ENCODE measurements at places on chromosomes 5 and 9. TPM values are rescaled to one million over a fixed set of nuclear protein-coding genes. Genes with fewer than 3 reads are reported as not detected.

DNA sequence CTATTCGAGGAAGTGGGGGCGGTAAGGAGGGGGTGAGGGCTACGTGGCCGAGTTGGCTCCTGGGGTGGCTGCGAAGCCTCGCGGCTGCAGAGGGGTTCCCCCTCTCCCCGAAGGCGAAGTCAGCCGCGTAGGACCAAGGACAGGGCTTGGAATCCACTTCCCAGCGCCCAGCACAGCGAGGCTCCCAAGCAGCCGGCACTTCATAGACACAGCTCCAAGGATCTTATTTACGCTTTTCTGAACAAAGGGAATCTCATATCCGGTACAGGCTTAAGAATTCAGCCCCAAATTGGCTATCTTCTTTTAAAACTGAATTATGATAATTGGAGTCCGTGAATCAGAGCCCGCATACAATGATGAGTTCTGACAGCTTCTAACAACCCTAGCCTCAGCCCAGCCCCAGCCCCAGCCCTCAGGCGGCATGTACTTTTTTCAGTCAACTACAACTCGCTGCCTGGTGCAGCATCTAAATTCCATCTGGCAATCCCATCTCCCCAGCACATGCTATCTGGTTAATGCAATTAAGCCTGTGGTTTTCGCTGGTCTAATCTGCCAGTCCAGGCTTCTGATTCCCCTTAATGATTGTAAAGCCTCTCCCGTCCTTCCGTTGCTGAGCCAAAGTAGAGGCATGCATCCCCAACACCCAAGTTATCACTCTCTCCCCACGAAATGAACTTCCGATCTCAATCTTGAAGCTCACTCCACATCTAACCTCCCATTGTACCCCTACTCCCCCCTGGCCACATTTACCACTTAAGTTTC, 1.0 kb downstream of the ELAVL2 start:
- H3K4me3 ChIP-seq = peak overlapping the region; percentile 23
- no peak overlapping the region for H3K27ac ChIP-seq
- no peaks in the 10 kb centered on the region for H3K36me3 ChIP-seq
- no peak for DNase-seq
- H3K27me3 ChIP-seq = peaks cover 36% of the 10 kb centered on the region

- H3K4me1 ChIP-seq = no peaks in the 10 kb centered on the region
- no peak overlapping the region for H3K27ac ChIP-seq
- H3K27me3 ChIP-seq = no peaks in the 10 kb centered on the region
- H3K36me3 ChIP-seq = no peaks in the 10 kb centered on the region
- no peak overlapping the region for H3K4me3 ChIP-seq
- no peak for DNase-seq
Measured at GRCh38 chr5:174454464-174454863, 269.9 kb upstream of the MSX2 start.

DNA sequence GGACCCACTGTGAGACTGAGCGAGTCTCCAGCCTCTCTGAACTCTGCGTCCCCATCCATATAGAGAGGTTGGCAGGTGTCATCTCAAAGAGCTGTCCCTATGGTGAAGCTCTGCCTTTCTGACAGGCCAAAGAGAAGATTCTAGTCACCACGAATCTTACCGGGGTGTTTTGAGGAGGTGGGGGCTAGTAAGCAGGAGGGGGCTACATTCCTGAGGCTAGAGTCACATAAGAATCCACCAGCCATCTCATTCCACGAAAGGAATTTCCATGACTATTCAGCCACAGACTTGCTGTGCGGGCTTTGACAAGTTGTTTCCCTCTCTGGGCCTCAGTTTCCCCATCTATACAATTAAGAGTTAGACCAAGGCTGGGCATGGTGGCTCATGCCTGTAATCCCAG, 16.3 kb downstream of the PDGFRB start:
- no peak for DNase-seq
- H3K4me1 ChIP-seq = peaks cover 100% of the 10 kb centered on the region
- H3K27me3 ChIP-seq = no peaks in the 10 kb centered on the region
- peak overlapping the region; percentile 68 for H3K27ac ChIP-seq
- H3K4me3 ChIP-seq = no peak overlapping the region

- no peaks in the 10 kb centered on the region for H3K4me1 ChIP-seq
- no peak overlapping the region for H3K4me3 ChIP-seq
- H3K36me3 ChIP-seq = no peaks in the 10 kb centered on the region
- DNase-seq = no peak
- no peaks in the 10 kb centered on the region for H3K27me3 ChIP-seq
Measured at GRCh38 chr5:57715296-57715695, 232.7 kb upstream of the ACTBL2 start.

- no peaks in the 10 kb centered on the region for H3K36me3 ChIP-seq
- no peak for DNase-seq
- H3K4me1 ChIP-seq = no peaks in the 10 kb centered on the region
Measured at GRCh38 chr5:131114754-131115153, 50.3 kb downstream of the HINT1 start.

Gene SCGB3A2
- not detected for total RNA-seq

DNA sequence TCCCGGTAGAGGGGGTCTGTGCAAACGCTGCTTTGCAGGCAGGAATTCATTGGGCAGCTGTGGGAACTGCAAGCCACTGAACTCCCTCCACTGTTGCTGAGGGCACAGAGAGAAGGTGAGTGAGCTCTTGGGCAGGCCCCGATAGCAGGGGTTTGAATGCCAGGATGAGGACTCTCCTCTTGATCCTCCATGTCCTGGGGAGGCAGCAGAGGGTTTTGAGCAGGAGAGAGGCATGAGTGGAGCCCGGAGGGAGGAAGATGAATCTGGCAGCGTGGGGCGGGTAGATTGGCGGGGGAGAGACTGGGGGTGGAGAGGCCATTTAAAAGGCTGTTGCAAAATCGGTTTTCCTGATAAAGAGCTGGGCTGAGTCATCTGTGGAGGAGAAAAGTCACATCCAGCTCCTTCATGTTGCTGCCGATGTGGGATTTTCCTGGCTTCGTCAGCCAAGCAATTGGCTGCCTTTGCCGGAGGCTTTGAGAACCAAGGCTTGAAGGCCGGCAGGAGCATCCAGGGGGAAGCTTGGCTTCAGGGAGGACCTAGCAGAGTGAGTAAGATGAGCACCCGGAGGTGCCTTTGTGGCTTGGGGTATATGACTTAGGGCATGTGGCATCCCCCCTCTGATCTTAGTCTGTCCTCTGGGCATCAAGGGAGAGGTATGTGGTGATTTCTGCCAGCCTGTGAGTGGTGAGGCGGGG, at the start of gene SYNPO:
TSS of gene SYNPO (plus strand) at position 350 of the 695 bp plus-strand sequence. CDS start 7,616 bp downstream, outside the sequence.
- no peak within 1 kb of the TSS for H3K4me3 ChIP-seq
- no peaks in the 10 kb centered on the region for H3K27me3 ChIP-seq

DNA sequence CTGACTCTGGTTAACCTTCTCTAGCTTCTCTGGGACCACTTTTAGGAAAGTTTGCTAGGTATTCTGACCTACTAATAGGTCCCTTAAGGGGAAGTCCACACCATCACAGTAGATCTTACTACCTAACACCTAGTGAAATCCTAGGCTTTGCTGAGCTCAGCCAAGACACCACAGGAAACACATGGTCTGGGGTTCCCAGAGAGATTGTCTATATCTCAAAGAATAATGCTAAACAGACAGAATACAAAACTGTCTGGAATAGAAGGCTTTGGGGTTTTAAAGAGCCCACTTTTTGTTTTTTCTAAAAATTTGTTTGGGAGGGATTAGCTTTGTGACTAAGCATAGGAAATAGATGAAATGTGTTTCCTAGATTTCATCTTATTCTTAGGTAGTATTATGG, 395.1 kb downstream of the ARHGEF28 start:
- H3K4me1 ChIP-seq = peaks cover 14% of the 10 kb centered on the region
- H3K27ac ChIP-seq = no peak overlapping the region
- no peaks in the 10 kb centered on the region for H3K27me3 ChIP-seq
- H3K36me3 ChIP-seq = no peaks in the 10 kb centered on the region

Gene CDKN2B
- 110 TPM for total RNA-seq

GRCh38 chr5:116740771-116741170, 166.1 kb upstream of the SEMA6A start:
- no peak for DNase-seq

DNA sequence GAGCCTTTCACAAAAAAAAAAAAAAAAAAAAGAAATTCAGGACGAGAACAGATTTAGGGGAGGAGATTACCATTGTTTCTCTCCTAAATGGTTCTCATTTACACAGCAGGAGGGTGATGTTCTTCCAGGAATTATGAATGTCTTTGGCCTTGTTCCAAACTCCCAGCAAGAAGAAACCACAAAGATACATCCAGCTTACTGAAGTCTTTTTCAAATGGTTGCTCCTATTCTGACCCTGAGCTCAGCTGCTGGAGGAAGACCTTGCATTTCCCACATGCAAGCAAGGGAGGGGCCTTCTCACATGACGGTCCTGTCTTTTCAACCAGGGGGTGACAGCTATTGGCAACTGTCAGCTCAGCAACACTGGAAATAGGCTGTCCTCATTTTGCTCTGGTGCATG, 203.0 kb upstream of the VLDLR start:
- DNase-seq = no peak
- H3K4me3 ChIP-seq = no peak overlapping the region
- no peak overlapping the region for H3K27ac ChIP-seq
- no peaks in the 10 kb centered on the region for H3K27me3 ChIP-seq
- H3K36me3 ChIP-seq = no peaks in the 10 kb centered on the region

- H3K4me3 ChIP-seq = no peak overlapping the region
- peaks cover 24% of the 10 kb centered on the region for H3K4me1 ChIP-seq
- no peaks in the 10 kb centered on the region for H3K36me3 ChIP-seq
- no peaks in the 10 kb centered on the region for H3K27me3 ChIP-seq
Measured at GRCh38 chr9:127936347-127936852, 1.3 kb downstream of the DPM2 start.

DNA sequence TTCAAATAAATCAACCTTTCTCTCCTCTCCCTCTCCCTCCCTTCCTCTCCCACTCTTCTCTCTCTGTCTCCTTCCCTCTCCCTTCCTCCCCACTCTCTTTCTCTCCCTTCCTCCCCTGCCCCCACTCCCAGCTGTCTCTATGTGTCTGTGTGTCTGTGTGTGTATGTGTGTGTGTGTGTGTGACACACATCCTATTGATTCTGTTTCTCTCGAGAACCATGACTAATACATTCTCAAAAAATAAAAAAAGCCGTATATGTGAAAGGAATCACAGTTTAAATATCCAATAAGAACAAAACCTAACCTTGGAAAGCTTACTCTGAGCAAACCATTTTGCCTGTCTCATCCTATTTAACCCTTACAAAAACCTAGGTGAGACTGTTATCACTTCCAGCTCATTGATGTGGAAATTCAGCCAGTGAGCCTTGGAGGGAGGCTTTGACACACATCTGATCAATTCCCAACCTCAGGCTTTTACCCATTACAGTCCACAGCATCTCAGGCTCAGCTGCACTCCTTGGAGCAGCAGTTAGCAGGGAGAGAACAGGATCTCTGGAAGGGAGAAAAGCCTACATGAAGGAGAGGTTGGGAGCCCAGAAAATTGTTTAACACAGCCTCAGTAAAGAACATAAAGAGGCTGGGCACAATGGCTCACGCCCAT, 8.3 kb downstream of the HSD17B3 start:
- H3K27ac ChIP-seq = no peak overlapping the region
- H3K27me3 ChIP-seq = no peaks in the 10 kb centered on the region
- no peaks in the 10 kb centered on the region for H3K4me1 ChIP-seq
- no peak overlapping the region for H3K4me3 ChIP-seq

- no peak overlapping the region for H3K27ac ChIP-seq
- H3K36me3 ChIP-seq = no peaks in the 10 kb centered on the region
- no peaks in the 10 kb centered on the region for H3K27me3 ChIP-seq
- no peak overlapping the region for H3K4me3 ChIP-seq
- no peak for DNase-seq
- no peaks in the 10 kb centered on the region for H3K4me1 ChIP-seq
Measured at GRCh38 chr5:112367400-112367799, 51.7 kb downstream of the EPB41L4A start.

DNA sequence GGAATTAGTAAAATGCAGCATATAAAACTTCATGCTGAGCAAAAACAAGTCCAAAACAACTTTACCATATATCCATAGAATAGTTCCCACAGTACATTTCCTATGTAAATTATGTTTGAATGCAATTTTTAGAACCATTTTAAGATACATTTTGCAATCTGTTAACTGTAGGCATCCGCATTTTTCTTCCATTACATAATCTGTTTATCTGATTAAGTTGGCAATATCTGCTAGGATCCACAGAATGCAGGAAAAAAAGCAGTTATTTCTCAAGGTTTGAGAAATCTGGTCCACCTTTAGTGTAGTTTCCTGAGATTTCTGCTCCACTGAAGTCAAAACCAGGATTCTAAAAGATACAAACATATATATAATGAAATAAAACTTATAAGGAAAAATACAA, 6.2 kb downstream of the NUDCD2 start:
- no peak overlapping the region for H3K27ac ChIP-seq
- H3K27me3 ChIP-seq = no peaks in the 10 kb centered on the region
- no peak for DNase-seq
- H3K4me1 ChIP-seq = no peaks in the 10 kb centered on the region
- H3K36me3 ChIP-seq = no peaks in the 10 kb centered on the region

Gene ITK
- 5.1 TPM for total RNA-seq

Gene STOML2
- 116 TPM for total RNA-seq

Measured in esophagus squamous epithelium (tissue), 5 donors.